CD4-positive, alpha-beta T cell treated with Interleukin-21 for 1 hour (primary cell): ENCODE measurements at places on chromosomes 3 and 15.

- DNase-seq = peak; percentile 40
These were observed 1.0 kb upstream of the ISY1 start for GRCh38 chr3:129161860-129162271.

GRCh38 chr3:10602769-10603768 lies 97.7 kb upstream of the ATP2B2 start:
- peak; percentile 72 for DNase-seq

DNA sequence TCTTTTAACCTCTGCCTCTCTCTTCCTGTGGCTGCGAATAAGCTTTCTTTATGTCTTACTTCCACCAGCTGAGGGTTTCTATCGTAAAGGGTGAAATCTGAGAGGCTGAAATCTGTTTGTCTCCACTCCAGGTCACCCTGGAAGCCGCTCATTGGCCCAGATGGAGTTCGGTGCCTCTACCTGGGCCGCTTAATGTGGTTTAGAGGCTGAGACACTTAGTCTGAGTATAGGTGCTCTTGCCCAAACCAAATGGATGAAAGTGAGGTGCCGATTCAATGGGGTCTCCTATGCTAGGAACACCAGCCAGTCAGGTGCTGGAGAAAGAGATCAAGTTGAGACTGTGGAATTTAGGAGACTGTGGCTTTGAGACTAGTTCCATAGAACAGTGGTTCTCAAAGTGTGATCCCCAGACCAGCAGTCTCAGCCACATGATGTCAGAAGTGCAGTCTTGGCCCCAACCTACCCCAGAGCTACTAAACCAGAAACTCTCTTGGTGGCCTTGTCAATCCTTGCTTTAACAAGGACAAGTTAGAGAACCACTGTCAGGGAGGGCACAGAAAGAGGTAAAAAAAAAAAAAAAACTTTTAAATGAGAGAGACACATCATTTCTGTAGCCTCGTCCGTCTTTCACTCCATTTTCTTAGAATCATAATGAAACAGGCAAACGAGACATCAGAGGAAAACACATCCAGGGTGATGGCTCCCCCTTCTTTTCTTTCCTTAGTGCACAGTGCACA lies 54.9 kb upstream of the CCR2 start:
- DNase-seq = no peak

- no peak for DNase-seq
These were observed 41.8 kb downstream of the SERPINI1 start for GRCh38 chr3:167777356-167777755.

- no peak for DNase-seq
These were observed 31.0 kb upstream of the ADCY5 start for GRCh38 chr3:123479891-123480290.

DNA sequence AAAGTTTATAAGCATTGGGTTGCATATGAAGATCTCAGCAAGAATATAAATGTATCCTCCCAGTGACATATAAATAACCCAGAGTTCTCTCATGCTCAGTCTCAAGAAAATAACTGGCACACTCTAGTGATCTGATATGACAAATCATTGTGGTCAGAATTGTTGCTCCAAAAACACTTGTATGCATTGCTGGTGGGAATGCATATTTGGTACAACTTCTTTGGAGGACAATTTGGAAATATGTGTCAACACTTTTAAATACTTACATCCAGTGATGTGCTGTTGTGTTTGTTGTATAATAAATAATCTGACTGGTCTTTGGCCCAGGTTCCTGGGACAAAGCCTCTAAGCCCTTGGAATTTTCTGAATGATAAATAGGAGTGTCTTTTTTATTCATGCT lies 66.7 kb upstream of the STT3B start:
- DNase-seq = no peak

- no peak for DNase-seq
These were observed 11.7 kb downstream of the BCL2L10 start for GRCh38 chr15:52100807-52101442.
